ENCODE measurements at places on chromosomes 1 and 21. TPM values are rescaled to one million over a fixed set of nuclear protein-coding genes. Genes with fewer than 3 reads are reported as not detected.

Gene SELENON
- total RNA-seq = 25.2 TPM

Gene KLHDC9
- total RNA-seq = not detected

Gene LRRC39
- total RNA-seq = 0.97 TPM

Gene GPR3
- not detected for total RNA-seq

Gene MTF2
- 37.7 TPM for total RNA-seq

Gene GPR161
- 0.13 TPM for total RNA-seq

Gene NHLH1
- total RNA-seq = 0.21 TPM

Gene CYP4A22
- not detected for total RNA-seq

Gene SELE
- total RNA-seq = not detected

Gene DOCK7
- total RNA-seq = 8.8 TPM

Gene CLCA1
- not detected for total RNA-seq

Gene TMEM125
- not detected for total RNA-seq

Gene RUNX3
- 243 TPM for total RNA-seq

Gene VPS26C
- total RNA-seq = 42.9 TPM

Gene AMY2B
- total RNA-seq = 39.4 TPM

- DNase-seq = no peak
- H3K36me3 ChIP-seq = no peaks in the 10 kb centered on the region
- H3K4me1 ChIP-seq = peaks cover 23% of the 10 kb centered on the region
- H3K27ac ChIP-seq = no peak overlapping the region
Measured at GRCh38 chr1:6351480-6352137, 42.0 kb downstream of the ACOT7 start.

DNA sequence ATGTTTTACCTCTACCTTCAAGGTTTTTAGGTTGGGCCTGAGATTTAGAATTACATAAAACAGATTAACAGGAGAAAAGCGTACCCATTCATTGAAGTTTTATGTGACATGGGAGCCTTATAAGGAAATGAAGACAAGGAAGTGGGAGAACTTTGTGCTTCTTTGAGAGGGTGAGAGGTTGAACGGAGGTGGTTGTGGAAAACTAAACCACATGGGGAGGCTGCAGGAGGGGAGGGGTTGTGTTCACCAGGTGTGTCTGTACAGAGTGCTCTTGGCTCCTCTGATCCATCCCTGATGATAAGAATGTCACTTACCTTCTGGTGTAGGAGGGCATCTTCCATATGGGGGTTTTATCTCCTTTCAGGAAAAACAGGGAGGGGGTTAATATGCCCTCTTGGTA is 2.7 kb downstream of the SLX9 start:
- DNase-seq = no peak
- H3K36me3 ChIP-seq = peaks cover 4% of the 10 kb centered on the region

DNA sequence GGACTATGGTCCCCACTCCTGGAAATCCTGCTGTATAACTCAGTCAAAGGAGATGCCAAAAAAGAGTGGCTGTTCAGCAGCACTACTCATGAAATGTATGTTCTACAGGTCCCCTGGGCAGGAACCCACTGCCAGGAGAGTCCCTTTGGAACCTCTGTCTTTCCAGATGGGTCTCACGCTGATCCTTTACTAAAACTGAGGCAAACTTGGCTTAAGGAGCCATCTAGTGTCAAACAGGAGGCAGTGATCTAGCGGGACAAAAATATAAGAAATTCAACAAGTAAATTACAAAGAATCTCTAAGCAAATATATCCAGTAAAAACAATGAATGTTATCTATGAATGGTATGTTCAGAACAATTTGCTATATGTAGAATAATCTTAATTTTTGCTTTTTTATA is 80.5 kb upstream of the PRMT6 start:
- no peak overlapping the region for H3K27ac ChIP-seq
- no peaks in the 10 kb centered on the region for H3K27me3 ChIP-seq
- no peaks in the 10 kb centered on the region for H3K36me3 ChIP-seq
- no peaks in the 10 kb centered on the region for H3K4me1 ChIP-seq
- no peak for DNase-seq
- no peak overlapping the region for H3K4me3 ChIP-seq

DNA sequence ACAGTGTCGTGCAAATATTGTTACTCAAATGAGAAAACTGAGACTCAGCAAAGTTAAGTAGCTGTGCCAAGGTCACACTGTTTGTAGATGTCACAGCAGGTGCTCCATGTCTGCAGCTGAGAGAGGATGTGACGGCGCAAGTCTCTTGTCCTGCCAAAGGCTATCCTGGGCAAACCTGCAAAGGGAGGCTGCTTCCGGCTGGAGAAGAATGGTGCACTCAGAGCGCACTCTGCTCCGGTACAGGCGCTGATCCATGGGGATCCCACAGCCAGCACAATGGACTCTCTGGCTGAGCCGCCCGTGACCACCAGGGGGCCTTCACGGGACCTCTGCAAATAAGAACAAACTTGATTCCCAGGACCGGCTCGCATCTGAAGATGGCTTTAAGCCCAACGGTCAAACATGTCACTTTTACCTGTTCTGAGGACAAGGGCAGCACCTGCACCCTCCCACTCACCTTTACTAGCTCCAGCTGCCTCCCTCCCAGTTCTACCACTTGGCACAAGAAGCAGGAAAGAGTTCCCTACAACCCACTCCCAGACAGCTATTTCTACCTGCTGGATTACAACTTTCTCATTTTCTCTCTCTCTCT is 21.9 kb downstream of the RD3 start:
- no peaks in the 10 kb centered on the region for H3K27me3 ChIP-seq
- no peak overlapping the region for H3K4me3 ChIP-seq
- peak overlapping the region; percentile 59 for H3K27ac ChIP-seq
- peaks cover 6% of the 10 kb centered on the region for H3K4me1 ChIP-seq
- peak; percentile 18 for DNase-seq

DNA sequence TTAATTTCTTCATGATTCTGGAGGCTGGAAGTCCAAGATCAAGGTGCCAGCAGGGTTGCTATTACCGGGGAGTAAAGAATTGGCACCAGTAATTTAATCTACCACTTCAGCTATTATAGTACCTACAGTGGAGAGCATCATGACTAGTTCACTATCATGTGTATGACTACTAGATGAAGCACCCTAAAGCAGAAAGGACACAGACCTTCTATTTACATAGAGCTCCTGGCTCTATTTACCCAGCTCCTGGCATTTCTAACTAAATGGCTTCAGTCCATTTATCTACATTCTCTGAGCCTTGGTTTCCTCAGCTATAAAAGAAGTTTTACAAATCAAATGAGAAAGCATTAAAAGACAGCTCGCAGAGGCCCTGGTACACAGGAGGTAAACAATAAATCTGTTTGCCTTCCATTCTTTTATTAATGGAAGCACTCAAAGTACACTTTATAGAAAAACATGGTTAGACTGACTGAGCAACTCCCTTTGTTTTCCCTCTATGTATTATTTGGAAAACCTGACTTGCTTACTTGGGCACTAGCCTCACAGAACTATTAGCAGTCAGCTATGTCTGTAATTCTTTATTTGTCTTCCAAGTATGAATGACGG is 203.0 kb downstream of the SLC35F3 start:
- no peak overlapping the region for H3K4me3 ChIP-seq
- H3K27ac ChIP-seq = no peak overlapping the region
- DNase-seq = no peak
- H3K27me3 ChIP-seq = peaks cover 55% of the 10 kb centered on the region
- no peaks in the 10 kb centered on the region for H3K4me1 ChIP-seq

DNA sequence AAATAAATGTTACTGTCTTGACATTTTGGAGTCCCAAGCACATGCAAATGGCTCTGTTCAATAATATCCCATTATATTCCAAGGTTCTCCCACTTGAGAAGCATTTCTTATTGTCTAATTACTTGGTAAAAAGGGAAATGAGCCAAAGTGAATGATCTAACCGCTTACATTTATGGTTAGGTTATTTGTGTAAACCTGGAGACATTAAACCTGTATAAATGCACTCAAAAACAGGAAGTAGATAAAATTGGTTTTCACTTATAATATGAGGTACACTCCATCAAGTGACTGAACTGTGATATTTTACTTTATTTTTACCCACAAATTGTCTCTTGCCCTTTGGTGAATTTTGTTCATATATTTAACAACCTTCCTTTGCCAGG is 26.8 kb downstream of the KIF1B start:
- H3K27me3 ChIP-seq = no peaks in the 10 kb centered on the region
- peaks cover 4% of the 10 kb centered on the region for H3K36me3 ChIP-seq
- DNase-seq = no peak
- H3K4me1 ChIP-seq = peaks cover 6% of the 10 kb centered on the region

- peaks cover 32% of the 10 kb centered on the region for H3K4me1 ChIP-seq
- DNase-seq = no peak
- H3K4me3 ChIP-seq = peak overlapping the region; percentile 98
- no peaks in the 10 kb centered on the region for H3K27me3 ChIP-seq
- peak overlapping the region; percentile 97 for H3K27ac ChIP-seq
Measured at GRCh38 chr1:6200188-6200809, 904 bp upstream of the RPL22 start.

- no peak overlapping the region for H3K4me3 ChIP-seq
- H3K4me1 ChIP-seq = peaks cover 7% of the 10 kb centered on the region
- peaks cover 11% of the 10 kb centered on the region for H3K36me3 ChIP-seq
- no peak overlapping the region for H3K27ac ChIP-seq
- DNase-seq = no peak
Measured at GRCh38 chr1:37817481-37817880, 9.5 kb upstream of the YRDC start.

- no peak overlapping the region for H3K4me3 ChIP-seq
- H3K36me3 ChIP-seq = peaks cover 2% of the 10 kb centered on the region
- peaks cover 18% of the 10 kb centered on the region for H3K27me3 ChIP-seq
- DNase-seq = no peak
- H3K4me1 ChIP-seq = peaks cover 2% of the 10 kb centered on the region
Measured at GRCh38 chr1:64687725-64688327, 57.0 kb upstream of the RAVER2 start.

GRCh38 chr1:200147742-200148141 is 120.2 kb downstream of the NR5A2 start:
- no peaks in the 10 kb centered on the region for H3K4me1 ChIP-seq
- no peak overlapping the region for H3K4me3 ChIP-seq
- DNase-seq = no peak
- H3K27ac ChIP-seq = no peak overlapping the region
- H3K36me3 ChIP-seq = peaks cover 3% of the 10 kb centered on the region

GRCh38 chr1:59506952-59507351 is 210.1 kb downstream of the FGGY start:
- no peak for DNase-seq
- no peaks in the 10 kb centered on the region for H3K36me3 ChIP-seq
- H3K4me3 ChIP-seq = no peak overlapping the region
- peaks cover 5% of the 10 kb centered on the region for H3K27me3 ChIP-seq
- no peak overlapping the region for H3K27ac ChIP-seq
- no peaks in the 10 kb centered on the region for H3K4me1 ChIP-seq

DNA sequence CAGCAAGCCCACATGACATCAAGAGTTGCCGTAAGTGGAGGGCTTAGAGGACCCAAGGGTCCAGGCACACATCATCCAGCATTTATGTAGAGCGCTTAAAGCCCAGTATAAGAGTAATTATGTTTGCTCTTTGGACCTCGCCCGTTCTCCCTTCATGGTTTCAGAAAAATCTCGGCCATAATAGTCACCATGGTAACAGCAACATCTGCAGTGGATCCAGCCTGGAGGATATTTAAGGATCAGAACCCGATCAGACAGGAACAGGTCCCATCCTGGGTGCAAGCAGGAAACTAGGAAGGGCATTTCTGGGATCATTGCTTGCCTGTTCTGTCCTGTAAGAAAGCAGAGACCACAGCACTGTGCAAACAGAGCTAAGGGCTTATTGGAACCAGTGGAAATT is 89.9 kb upstream of the KAZN start:
- H3K4me1 ChIP-seq = no peaks in the 10 kb centered on the region
- H3K36me3 ChIP-seq = no peaks in the 10 kb centered on the region

DNA sequence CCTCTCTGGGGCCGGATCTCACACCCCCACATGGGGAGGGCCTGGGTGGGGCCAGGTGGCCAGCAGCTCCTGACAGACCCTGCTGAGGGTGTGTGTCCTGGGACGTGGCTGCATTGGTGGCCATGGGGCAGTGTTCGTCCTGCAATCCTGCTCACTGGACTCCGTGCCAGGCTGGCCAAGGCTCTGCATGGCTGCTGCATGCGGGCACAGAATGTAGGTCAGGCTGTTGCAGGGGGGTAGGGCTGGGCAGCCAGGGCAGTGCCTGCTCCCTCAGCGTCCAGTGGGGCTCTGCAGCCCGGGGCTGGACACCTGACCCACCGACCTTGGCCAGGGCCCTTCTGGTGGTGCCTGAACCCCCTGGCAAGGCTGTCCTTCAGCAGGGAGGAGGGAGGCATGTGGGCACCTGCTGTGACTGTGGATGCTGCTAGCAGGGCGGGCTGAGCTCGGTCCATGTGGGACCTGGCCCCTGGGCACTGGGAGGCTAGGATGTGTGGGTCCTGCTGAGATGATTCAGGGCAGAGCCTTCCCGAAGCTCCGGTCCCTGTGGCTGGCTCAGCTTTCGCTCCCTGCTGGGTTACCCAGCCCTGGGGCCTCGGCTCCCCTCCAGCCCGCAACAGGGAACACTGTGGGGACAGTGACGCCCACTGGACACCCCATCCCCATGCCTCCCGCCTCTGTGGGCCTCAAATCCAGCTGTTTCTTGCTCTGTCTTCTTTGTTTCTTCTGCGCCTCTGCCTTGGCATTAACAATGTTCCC is 14.9 kb upstream of the PLCH2 start:
- no peak overlapping the region for H3K4me3 ChIP-seq
- no peak for DNase-seq
- peaks cover 12% of the 10 kb centered on the region for H3K4me1 ChIP-seq
- no peak overlapping the region for H3K27ac ChIP-seq
- H3K36me3 ChIP-seq = no peaks in the 10 kb centered on the region

GRCh38 chr1:173889885-173890284 is 21.7 kb downstream of the ZBTB37 start:
- H3K27ac ChIP-seq = no peak overlapping the region
- peaks cover 10% of the 10 kb centered on the region for H3K4me1 ChIP-seq
- DNase-seq = no peak
- peaks cover 4% of the 10 kb centered on the region for H3K36me3 ChIP-seq
- H3K4me3 ChIP-seq = no peak overlapping the region

- peak within 1 kb of the TSS; percentile 14 for H3K27ac ChIP-seq
- H3K27me3 ChIP-seq = peaks cover 58% of the 10 kb centered on the region
- DNase-seq = peak; percentile 73
- peak within 1 kb of the TSS; percentile 98 for H3K4me3 ChIP-seq
- H3K4me1 ChIP-seq = peaks cover 17% of the 10 kb centered on the region
- H3K36me3 ChIP-seq = peaks cover 6% of the 10 kb centered on the region
Measured at GRCh38 chr1:29235955-29236711, at the start of gene PTPRU. TSS of gene PTPRU (plus strand) at chr1:29236522. CDS start at chr1:29236645, 123 bp downstream.

DNA sequence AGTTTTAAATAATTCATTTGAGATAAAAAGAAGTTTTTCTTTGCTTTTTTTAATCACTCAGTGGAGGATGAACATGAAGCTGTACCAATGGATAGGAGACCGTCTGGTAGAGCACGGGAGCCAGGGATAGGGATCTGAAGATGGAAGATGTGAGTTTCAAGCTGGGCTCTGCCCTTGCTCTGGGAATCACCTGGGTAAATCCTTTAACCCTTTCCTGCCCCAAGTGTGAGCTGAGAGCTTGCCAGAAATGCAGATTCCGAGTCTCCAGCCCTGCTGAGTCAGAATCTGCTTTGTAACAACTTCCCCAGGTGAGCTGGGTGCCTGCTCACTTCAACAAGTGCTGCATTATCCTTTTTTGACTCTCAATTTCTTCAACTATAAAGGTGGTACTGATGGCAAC is 44.1 kb downstream of the ERG start:
- peaks cover 11% of the 10 kb centered on the region for H3K27me3 ChIP-seq
- H3K27ac ChIP-seq = no peak overlapping the region
- H3K4me1 ChIP-seq = no peaks in the 10 kb centered on the region
- H3K4me3 ChIP-seq = no peak overlapping the region
- no peaks in the 10 kb centered on the region for H3K36me3 ChIP-seq

GRCh38 chr1:233721004-233721595 is 107.2 kb downstream of the KCNK1 start:
- DNase-seq = no peak
- H3K4me1 ChIP-seq = no peaks in the 10 kb centered on the region
- no peak overlapping the region for H3K4me3 ChIP-seq
- H3K27ac ChIP-seq = no peak overlapping the region
- H3K36me3 ChIP-seq = no peaks in the 10 kb centered on the region

Data from T-helper 17 cell (primary cell).